ENCODE measurements at places on chromosomes 2 and 18.

DNA sequence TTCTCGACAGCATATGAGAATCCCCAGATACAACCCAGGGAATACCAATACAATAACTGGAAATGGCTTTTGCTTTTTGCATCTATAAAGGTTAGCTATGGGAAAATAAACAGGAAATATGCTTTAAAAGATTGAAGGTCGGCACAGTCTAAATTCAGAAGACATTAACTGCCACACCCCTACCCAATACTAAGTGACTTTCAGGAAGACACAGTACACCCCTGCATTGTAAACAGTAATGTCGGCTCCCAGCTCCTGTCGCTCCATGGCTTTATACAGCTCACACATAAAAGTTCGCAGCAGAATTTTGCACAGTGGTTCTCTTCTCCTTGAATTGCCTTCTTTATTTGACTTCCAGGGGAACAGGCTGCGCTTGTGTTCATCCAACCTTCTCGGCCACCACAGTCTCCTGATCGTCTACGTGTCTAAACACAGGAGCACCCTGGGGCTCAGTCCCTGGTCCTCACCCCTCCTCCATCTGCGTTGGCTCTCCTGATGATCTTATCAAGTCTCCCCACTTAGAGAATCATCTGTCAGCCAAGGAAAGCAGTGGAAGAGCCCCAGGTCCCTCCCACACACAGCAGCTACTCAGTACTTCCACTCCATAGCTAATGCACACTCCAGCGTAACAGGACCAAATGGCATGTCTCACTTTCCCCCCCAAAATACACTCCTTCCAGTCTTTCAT lies 22.7 kb downstream of the CYB5A start:
- DNase-seq: no peak

- no peak for DNase-seq
These were observed 35.5 kb downstream of the ICOS start for GRCh38 chr2:203972066-203972465.

DNA sequence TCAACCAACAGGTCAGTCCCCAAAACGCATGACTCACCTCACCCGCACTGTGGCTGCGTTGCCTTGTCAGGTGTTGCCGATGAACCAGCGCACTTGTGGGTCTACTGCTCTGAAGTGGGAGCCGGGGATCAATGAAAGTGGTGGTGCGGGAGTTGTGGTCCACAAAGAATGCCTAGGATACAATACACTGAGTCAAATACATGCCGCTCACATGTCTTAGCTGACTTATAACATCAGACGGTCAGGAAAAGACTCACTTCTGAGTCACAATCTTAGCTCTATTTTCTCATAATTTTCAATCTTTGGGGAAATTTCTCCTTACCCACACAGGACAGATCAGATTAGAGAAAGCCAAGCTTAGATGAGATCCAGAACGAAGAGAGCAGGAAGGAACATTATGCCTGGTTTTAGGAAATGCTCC lies 107.1 kb upstream of the STK17B start:
- DNase-seq: no peak

DNA sequence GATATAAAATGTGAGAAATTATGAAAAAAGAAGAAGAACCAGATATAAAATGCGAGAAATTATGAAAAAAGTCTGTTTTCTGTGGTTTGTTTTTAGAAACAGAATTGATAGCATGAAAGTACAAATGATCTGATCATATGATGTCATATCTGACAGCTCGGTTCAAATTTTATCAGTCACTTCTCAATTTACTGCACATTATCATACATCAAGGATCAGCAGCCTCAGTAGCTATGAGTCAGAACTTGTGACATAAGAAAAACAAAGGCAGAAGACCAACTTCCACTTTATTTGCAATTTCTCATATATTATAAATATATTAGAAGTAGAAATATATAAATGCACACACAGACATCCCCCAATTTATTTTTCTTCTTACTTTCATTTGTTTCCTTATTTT lies 634.0 kb downstream of the LRP1B start:
- no peak for DNase-seq

DNA sequence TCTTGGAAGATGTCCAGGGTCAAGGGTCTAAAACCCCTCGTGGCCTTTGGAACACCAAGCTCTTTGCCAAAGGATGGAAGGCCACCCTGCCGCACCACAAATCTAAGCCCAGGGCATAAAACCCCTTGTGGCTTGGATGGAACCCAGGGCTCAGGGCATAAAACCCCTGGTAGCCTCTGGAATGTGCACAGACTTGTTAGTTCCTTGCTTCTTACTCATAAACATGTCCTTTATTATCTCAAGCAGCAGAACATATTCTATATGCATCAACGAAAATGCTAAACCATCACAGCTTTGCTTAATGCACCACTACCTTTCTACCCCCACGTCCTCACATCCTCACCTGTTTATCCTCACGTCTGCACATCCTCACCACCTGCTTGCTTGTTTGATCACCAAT lies 998.0 kb downstream of the DSC3 start:
- DNase-seq: no peak

GRCh38 chr2:113015655-113016054 lies 10.4 kb downstream of the IL36A start:
- DNase-seq: no peak

DNA sequence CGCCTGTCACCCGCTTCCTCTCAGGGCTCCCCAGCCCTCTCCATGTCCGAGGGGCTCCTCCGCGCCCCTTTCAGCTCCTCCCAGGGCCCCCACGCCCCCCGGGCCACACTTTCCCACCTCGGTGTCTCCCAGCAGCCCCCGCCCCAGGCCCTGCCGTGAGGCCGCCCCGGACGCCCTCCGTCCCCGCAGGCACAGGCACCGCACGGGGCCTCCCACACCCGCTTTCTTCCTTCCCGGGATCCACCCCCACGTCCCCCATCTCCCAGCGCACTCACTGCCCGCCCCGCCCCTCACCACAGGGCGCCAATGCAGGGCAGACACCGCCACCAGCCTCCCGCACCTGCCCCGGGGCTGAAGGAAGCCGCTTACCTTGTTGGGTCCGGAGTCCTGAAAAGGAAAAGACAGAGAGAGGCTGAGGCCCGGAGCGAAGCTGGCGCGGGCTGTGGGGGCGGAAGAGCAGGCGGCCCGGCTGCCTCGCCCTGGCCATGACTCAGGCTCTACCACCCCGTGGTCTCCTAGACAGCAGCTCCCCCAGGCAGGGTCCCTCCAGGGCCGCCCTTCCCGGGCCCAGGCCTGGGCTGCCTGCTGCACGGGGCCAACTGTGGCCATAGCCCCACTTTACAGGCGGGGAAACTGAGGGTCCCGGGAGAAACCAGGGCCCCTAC lies 37.7 kb downstream of the KIF1A start:
- DNase-seq: no peak

GRCh38 chr2:122506620-122507019 lies 751.2 kb downstream of the TSN start:
- no peak for DNase-seq

DNA sequence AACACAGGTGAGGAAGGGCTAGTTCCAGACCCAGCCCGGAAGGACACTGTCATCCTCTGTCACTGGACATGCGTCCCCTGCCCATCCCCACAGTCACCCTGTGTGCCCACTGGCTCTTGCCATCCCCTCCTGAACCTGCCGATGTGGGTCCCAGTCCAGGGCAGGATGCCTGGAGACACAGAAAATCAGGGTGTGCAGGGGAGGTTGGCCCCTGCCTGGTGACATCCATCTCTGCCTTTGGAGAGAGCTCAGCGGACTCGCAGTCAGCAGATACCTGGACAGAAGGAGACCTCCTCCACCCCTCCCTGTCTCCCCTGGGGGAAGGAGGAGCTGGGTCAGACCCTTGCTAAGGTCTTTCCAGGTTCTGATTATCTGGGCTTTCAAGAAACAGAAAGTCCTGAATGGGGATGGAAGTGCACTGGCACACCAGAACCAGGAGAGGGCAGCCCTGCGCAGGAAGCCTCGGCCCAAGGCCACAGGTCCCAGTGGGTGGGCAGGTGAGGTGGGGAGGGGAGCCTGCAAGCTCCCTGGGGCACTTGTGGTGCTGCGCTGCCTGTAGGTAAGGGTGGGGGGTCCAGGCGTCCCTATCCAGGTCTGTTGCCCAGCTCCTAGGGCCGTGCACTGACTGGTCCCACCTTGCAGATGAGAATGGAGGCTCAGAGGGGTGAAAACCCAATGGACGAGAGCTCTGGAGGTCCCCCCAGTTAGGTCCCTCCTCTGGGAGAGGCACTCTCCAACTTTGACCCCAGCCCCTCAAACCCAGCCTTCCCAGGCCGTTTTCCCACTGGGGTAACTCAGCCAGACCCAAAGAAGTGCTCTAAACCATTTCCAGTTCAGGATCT lies 9.7 kb upstream of the OTOS start:
- DNase-seq: peak; percentile 40

DNA sequence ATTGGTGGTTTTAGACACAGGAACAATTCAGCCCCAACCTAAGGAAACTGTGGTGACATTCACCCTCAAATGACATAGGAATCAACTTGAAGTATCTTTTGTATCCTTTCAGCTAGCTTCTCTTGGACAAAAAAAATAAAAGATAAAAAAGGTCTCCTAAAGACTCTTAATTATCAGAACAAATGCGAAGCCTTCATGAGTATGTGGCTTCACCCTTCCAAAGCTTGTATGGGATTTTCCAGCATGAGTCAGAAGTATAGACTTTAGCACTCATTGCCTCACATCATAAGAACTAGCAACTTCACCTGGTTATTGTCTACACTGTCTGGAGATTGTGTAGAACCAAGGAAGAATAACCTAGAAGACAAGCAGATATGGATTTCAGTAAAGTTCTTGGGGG lies 135.4 kb downstream of the LAMA3 start:
- no peak for DNase-seq

GRCh38 chr2:71361631-71362030 lies 30.0 kb downstream of the ZNF638 start:
- DNase-seq: no peak

- no peak for DNase-seq
These were observed 48.2 kb downstream of the EML4 start for GRCh38 chr2:42217307-42217706.

DNA sequence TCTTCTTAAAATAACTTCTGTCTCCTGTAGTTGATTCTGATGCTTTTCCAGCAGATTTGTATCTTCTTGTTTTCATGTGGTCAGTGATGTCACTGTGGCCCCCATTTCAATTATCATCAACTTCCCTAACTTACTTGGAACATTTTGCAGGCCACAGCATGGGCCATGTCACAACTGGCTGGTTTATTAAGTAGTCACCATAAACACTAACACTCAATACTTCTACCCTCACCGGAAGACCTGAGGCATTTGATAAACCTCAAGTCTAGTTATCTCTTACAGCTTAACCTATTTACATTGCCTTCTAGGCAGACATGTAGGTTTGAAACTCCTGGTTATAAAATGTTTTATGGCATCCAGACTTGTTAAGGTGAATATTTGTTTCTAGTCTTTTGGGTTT lies 37.4 kb upstream of the PROKR1 start:
- DNase-seq: no peak

GRCh38 chr2:149314687-149315086 lies 15.7 kb upstream of the LYPD6 start:
- DNase-seq: no peak

GRCh38 chr2:132640116-132640515 lies 29.9 kb downstream of the LYPD1 start:
- DNase-seq: no peak

DNA sequence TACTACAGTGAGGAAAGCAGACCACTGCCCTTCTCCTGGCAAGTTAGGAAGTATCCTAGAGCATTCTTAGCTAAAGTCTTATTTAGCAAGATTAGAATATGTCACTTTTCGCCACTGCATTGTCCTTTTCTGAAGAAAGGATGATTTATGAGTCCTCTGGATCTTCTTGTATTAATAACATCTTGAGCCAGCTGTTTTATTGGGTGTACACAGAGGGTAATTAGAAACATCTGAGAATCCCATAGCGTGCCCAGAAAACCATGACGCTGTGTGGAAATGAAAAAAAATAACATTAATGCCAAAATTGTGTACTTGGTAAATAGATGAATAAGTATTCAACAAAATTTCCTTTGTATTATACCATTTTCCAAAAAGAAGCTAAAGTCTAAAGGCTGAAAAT lies 198.7 kb downstream of the LTBP1 start:
- no peak for DNase-seq

DNA sequence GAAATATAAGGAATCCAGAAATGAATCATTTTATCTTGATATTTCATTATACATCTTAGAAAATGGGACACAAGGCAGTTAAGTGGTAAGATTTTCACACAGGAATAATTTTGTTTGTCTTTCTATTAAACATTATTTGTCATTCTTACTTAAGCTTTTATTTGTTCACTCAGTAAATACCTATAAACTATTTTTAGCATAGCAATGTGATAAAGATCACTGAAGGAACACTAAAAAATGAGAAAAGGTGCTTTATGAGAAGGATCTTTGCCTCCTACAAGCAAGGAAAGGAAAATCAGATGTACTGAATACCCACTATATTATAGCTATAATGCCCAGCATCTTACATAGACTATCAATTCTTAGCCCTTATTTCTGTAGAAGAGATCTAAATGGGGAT lies 176.2 kb upstream of the NYAP2 start:
- DNase-seq: no peak

- DNase-seq: no peak
These were observed 118.4 kb upstream of the PPP1CB start for GRCh38 chr2:28633204-28633603.

GRCh38 chr2:168602846-168603401 lies 146.9 kb downstream of the CERS6 start:
- no peak for DNase-seq

- no peak for DNase-seq
These were observed 4.0 kb upstream of the CKAP2L start for GRCh38 chr2:112768432-112768831.

- no peak for DNase-seq
These were observed at the start of gene PSTPIP2 for GRCh38 chr18:46071653-46072375. PSTPIP2 (minus strand) TSS chr18:46072260; CDS start chr18:46072188, 72 bp downstream.

DNA sequence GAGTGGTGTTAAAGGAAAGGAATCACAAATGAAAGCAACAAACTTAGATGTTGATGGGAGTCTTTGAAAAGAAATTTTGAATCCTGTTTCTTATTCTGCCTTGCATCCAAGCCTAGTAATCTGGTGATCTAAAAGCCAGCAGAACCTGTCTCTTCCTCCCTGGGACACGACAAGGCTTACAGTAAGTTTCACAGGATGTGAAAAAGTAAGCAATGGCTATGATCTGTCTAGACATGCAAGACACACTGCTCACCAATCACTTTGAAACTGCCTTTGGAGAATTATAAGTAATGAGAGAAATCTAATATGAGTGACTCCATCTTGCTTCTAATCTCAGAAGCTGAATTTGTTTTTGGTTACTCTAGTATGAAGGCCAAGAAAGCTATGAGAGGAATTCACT lies 103.7 kb downstream of the KCNH7 start:
- no peak for DNase-seq

DNA sequence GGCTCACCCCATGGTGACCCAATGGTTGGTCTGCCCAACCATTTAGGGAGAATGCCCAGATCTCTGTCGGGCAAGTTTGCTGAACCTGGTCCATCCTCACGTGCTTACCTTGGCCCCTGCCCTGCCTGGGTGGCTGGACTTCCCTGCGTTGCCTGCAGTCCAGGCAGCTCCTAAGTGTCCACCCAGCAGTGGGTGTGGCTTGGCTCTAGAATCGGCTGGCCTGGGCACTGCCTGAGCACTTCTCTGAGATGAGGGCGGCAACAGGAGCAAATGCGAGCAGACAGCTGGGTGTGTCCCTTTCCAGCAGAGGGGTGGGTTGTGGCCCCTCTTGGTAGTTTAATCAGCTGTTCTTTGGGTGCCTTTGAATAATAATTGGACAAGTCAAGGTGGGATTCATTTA lies 11.3 kb downstream of the PCARE start:
- DNase-seq: no peak

Measured in OCI-LY7 (cell line).